Urinary bladder (tissue), 4 donors: ENCODE measurements at places on chromosomes 2 and 18. TPM values are rescaled to one million over a fixed set of nuclear protein-coding genes. Genes with fewer than 3 reads are reported as not detected.

HDAC4 gene
- 29.5 TPM for total RNA-seq

RTP5 gene
- not detected for total RNA-seq

- no peak for DNase-seq
Measured at GRCh38 chr2:150450765-150451164, 36.7 kb downstream of the RND3 start.

DNA sequence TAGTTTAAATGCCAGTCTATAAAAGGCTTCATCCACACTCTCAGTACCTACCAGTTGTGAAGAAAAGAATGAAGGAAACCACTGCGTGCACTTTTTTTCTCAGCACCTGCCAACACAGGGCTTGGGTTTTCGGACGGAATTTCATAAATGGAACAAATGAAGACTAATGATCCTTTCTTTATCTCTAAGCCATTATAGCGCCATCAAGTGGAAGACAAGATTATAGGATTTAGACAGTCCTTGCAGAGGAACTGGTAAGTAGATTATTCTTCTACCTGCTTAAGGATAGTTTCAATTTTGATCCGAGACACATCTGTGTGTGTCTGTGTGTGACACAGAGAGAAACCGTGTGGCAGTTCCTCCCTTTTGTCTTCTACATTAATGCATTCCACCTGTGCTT, 245.6 kb downstream of the NRXN1 start:
- DNase-seq, result no peak

- DNase-seq, result no peak
Measured at GRCh38 chr2:201196803-201197202, 13.9 kb downstream of the CASP10 start.
